ENCODE measurements at places on chromosomes 11 and 22. TPM values are rescaled to one million over a fixed set of nuclear protein-coding genes. Genes with fewer than 3 reads are reported as not detected.

DNA sequence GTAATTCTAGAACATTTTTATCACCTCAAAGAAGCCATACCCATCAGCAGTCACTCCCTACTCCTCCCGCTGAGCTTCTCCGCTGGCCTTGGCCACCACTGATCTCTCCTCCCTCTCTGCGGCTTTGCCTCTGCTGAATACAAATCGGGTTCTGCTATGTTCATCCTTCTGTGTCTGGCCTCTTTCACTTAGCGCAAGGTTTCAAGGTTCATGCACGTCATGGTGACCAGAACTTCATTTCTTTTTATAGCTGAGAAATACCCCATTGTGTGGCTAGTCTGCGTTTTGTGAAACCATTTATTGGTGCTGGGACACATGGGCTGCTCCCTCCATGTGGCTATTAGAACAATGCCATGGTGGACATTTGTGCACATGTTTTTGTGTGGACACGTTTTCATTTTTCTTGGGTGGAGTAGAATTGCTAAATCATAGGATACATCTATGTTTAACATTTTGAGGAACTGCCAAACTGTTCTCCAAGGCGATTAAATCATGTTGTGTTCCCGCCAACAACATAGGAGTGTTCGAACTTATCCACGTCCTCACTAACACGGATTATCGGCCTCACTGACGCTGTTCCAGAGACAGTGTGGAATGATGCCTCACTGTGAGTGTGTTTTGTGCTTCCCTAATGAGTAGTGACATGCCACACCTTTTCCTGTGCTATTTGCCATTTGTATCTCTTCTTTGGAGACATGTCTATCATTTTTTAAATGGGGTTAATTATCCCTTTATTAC, 24.2 kb upstream of the KRTAP5-6 start:
- no peak for DNase-seq

DNA sequence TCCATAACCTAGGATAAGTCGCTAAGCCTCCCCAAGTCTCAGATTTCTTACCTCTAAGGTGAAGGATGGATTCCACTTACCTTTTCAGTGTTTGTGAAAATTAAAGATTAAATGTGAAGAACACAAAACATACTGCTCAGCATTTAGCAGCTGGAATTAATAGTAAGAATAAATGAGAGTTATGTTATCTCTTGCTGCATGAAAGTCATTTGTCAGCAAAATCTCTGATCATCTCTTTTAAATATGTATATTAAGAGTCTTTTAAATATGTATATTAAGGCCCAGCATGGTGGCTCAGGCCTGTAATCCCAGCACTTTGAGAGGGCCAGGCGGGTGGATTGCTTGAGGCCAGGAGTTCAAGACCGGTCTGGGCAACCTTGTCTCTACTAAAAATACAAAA, 72.3 kb upstream of the TTC12 start:
- DNase-seq = no peak

DNA sequence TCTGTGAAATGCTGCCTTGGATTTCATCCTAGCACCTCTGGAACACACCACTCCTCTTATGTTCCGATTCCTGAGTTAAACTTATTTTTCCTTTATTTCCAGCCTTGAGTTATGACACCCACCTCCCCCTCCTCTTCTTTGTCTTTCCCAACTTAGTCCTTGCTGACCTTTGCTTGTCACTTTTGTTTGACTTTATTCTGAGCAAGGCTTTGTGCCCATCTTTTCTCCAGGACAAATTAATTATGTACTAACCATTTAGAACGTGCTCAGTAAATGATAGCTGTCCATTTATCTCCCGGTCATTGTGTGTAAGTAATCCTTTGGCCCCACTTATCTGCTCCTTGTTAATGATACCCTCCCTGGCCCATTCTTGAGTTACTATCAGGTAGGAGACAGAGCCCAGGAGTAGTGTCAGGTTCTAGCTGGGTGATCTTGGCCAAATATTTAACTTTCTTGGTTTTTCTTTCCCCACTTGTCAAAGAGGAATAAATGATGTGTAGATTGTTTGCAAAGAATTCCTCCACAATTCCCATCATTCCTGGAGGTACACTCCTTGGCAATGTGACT, 44.2 kb downstream of the EXPH5 start:
- DNase-seq = no peak

GRCh38 chr11:78050964-78051831, 12.5 kb upstream of the THRSP start:
- DNase-seq = peak; percentile 92

Gene STX3
- total RNA-seq = 35.1 TPM

Gene APOA1
- not detected for total RNA-seq

DNA sequence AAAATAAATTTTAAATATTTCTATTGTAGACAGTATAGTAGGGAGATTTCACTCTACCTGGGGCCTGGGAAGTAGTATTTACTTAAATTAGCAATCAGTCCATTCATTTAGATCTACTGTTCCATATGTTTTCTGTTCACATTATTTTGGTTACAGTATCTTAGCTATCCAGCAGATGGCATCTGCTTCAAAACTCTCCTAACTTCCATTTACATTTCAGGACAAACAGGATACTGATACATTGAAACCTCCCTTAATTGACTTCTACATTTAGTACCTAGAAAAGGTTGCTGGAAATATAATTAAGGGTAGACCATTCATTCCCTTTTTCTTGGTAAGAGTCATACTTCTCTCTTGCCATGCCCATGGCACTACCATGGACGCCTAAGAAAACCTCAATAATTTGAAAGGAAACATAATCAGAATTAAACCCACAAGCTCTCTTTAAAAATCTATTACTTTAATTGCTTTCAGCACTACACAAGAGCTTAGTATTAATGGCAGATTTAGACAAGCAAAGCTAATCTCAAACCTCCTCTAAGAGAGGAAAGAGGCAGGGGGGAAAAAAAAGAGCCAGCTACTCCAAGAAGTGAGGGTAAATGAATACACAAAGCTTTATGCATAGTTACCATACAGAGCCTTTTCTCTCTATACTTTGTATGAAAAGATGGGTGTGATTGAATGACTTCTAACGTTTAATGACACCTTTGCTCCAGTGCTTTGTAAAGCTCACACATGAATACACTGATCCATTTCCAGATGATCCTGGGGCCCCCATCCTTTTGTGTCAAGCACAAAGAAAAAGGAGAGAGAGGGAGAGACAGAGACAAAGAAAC, 131.2 kb upstream of the MTMR2 start:
- DNase-seq = peak; percentile 59

GRCh38 chr11:94855666-94856065, 87.5 kb downstream of the AMOTL1 start:
- DNase-seq = no peak

Gene CABP7
- 0.52 TPM for total RNA-seq

Gene CCDC88B
- total RNA-seq = 0.07 TPM

- no peak for DNase-seq
Observed at GRCh38 chr11:18731441-18731840, 5.5 kb upstream of the IGSF22 start.

DNA sequence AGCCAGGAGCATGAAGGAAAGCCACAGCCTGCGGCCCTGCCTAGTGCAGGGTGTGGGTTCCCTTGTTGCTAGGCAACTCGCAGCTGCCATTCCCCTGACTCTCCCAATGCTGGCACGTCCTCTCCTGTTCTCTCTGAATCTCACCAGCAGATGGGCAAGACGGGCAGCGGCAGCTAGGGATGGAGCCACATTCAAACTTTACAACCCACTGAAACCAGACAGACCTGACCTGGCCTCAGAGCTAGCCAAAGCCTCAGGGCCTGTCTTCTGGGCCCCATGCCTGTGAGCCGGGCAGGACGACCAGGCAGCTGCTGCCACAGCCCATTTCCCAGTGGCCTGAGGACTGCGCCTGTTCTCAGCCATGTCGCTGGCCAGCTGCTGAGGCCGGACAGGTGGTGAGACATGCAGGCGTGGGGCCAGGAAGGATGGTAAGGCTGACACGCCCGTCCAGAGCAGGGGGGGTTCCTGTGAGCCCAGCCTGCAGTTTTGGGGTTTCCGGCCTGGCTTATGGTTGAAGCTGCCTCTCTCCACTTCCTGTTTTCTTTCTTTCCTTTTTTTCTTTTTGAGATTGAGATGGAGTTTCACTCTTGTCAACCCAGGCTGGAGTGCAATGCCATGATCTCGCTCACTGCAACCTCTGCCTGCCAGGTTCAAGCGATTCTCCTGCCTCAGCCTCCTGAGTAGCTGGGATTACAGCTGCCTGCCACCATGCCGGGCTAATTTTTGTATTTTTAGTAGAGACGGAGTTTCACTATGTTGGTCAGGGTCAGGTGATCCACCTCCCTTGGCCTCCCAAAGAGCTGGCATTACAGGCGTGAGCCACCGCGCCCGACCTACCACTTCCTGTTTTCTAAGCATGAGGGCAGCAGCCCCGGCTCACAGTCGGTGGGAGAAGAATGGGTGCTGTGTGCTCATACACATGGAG, 4.1 kb downstream of the SUN2 start:
- no peak for DNase-seq

DNA sequence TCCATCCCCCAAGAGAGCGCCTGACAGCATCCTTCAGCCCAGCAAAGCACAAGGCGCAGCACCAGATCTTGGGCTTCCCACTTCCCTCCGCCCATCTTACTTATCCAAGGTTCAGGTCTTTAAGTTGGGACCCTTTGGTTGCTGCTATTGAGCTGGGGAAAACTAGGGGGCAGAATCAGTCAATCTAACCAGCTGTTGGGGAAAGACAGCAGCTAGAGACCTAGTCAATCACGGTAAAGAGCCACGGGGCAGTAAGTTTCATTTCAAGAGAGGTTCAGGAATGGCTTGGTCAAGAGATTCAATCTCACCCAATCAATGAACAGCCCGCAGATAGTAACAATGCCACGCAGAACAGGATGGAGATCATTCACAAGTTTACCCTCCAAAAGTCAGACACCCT, 1.7 kb downstream of the ABTB2 start:
- peak; percentile 31 for DNase-seq

- DNase-seq = no peak
Observed at GRCh38 chr11:65777821-65778361, 2.9 kb downstream of the AP5B1 start.

DNA sequence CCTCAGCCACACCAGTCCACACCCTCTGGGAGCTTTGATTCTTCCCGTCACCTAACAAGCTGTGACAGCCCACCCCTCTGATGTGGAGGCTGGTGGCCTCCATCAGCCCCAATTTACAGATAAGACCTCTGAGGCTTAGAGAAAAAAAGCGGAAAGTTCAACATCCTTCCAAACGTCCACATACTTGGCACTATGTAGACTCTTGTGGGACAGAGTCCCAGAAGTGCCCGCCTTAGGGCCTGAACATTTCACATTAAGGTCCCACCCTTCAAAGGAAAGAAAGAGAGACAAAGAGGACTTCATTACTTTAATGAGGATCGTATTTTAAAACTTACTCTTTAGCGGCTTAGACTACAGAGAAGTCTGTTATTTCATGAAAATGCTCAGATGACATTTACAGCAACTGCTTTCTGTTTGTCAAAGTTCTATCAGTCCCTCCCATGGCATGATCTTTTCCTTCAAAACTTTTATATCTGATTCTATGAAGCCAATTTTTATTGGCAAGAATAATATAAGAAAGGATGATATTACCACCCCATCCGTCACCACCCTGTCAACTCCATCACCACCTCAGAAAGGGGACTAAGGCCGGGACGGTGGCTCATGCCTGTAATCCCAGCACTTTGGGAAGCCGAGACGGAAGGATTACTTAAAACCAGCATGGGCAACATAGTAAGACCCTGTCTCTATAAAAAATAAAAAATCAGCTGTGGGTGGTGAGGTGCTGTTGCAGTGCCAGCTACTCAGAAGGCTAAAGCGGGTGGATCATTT, 15.7 kb upstream of the SCGB1A1 start:
- DNase-seq = no peak

Gene KRTAP5-10
- total RNA-seq = not detected

Gene CDC45
- 32.2 TPM for total RNA-seq

- no peak for DNase-seq
Observed at GRCh38 chr22:41933411-41934177, 7.0 kb upstream of the TNFRSF13C start.

GRCh38 chr22:19674929-19675253, 39.4 kb upstream of the SEPTIN5 start:
- no peak for DNase-seq

Gene PIH1D2
- 1.9 TPM for total RNA-seq

Gene OR56A1
- not detected for total RNA-seq

GRCh38 chr22:17705546-17705945, 67.0 kb downstream of the BCL2L13 start:
- peak; percentile 73 for DNase-seq

GRCh38 chr11:31118566-31118965, 251.0 kb downstream of the DCDC1 start:
- DNase-seq = no peak

- DNase-seq = peak; percentile 47
Observed at GRCh38 chr11:92332986-92333385, 108.4 kb downstream of the FAT3 start.

Gene SCGB2A2
- not detected for total RNA-seq

DNA sequence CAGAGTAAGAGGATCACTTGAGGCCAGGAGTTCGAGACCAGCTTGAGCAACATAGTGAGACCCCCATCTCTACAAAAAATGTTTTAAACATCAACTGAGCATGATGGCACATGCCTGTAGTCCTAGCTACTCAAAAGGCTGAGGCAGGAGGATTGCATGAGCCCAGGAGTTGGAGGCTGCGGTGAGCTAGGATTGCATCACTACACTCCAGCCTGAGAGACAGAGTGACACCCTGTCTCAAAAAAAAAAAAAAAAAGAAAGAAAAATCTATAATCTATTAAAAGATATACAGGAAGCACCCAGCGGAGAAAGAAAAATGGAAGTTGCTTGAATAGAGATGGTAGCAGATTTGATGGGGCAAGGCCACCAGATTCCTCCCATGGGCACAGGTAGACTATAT, 61.8 kb downstream of the FAM83F start:
- no peak for DNase-seq

- DNase-seq = peak; percentile 89
Observed at GRCh38 chr11:23288003-23288783, 427.9 kb upstream of the CCDC179 start.

Gene MOGAT2
- total RNA-seq = not detected

Gene SERHL2
- 0.22 TPM for total RNA-seq

DNA sequence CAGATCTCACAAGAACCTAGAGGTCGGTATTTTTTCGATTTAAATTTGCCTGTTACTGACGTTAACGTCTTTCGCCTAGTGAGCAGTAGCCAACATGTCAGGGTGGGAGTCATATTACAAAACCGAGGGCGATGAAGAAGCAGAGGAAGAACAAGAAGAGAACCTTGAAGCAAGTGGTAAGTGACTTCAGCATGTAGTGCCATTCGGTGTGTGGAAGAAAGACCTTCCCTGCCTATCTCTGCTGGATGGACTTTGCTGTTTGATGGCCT, 750 bp downstream of the XRCC6 start:
- no peak for DNase-seq

Gene CRYBA4
- not detected for total RNA-seq

All from M059J (cell line).